ENCODE measurements at places on chromosomes 6 and 20. TPM values are rescaled to one million over a fixed set of nuclear protein-coding genes. Genes with fewer than 3 reads are reported as not detected.
A peak's percentile ranks its signal among the peaks of the same experiment; 100 is the strongest.

GRCh38 chr6:170452767-170453545, 100.2 kb downstream of the PSMB1 start:
- no peak for DNase-seq

- no peak for DNase-seq
Measured at GRCh38 chr6:16049168-16049567, 79.7 kb upstream of the MYLIP start.

GRCh38 chr20:43969501-43970182, 55.0 kb downstream of the TOX2 start:
- DNase-seq = no peak

DNA sequence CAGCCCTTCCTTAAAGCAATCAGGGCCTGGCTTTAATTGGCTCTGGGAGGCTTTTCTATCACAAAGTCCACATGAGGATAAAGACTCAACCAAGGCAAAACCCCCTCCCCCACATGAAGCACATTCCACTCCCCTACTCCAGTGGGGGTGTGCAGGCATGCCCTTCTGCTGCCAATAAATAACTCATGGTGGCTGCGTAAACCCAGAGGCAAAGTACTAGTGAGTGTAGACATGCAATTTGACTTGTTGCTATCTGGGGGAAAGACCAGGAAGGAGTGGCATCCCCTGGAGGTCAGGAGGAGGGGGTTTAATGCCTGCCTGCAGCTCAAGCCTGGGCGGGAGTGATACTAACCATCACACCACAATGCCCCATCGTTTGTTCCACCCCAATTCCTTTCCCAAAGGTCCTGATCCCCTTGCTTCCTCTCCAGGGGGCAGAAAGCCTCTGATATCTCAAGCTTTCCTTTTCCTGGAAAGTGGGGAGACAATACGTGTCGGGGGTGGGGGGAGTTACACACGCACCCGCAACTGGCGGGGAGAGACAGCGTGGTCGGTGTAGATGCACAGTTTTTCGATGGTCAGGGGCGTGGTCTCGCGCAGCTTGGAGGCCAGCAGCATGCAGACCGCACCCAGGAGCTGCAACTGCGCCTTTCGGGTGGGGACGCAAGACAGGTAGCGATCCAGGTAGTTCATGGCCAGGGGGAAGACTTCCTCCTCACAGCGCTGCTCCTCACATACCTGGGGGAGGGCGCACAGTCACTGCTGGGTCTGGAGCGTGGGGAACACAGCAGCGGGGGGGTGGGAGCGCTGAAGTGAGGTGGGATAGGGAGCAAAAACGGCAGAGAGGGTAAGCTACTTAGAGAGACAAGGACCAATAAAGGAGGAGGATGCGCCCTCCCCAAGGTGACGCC, 1.5 kb downstream of the CCND3 start:
- no peak for DNase-seq

DNA sequence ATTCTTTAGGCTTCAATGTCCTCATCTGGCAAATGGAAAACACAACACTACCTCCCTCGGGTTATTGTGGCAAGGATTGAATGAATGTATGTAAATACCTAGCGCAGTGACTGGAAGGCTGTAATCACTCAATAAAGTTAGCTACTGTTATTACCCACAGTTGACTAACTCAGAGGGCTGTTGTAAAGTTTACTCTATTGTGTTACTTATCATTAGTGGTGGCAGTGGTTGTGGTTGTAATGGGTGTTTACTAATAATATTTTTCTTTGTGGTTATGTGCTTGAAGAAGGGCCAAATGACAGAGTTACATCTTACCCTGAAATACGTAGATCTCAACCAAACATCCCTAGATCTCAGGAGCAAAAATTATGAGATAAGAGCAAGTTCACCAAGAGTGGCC, 42.0 kb upstream of the PXDC1 start:
- DNase-seq = no peak

- DNase-seq = no peak
Measured at GRCh38 chr6:21085211-21085610, 508.3 kb upstream of the SOX4 start.

DNA sequence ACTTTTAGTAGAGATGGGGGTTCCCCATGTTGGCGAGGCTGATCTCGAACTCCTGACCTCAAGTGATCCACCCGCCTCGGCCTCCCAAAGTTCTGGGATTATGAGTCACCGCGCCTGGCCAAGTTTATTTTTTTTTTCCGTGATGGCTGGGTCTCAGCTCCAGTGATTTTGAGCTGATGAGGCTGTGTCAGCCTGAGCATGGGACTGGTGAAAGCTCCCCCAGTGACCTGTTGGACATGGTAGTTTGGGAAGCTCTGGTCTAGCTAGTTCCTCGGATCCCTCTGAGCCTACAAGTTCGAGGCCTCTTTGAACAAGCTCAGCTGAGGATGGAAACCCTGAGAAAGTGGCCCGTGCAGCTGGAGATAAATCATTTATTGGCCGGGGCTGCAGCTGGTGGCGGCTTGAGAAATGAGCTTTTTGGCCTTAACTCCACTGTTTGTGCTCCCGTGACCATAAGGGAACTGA, 126.8 kb downstream of the SNX5 start:
- no peak for DNase-seq

DNA sequence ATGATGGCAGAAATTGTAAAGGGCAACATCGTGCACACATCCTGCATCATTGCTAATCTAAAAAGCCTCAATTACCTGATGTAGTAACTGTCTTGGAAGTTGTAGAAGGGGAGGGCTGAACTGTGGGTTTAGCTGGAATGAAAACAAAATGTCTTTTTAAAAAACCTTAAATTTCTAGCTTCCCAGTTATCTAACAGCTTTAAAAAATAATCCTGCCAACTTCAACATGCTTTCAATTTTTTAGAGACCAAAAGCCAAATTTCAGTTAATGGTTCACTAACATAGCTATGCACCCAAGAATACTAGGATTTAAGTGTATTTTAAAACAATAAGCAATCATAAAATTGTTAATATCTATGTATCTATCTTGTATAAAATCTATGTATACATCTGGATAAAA, 11.9 kb downstream of the CD164 start:
- DNase-seq = no peak

DNA sequence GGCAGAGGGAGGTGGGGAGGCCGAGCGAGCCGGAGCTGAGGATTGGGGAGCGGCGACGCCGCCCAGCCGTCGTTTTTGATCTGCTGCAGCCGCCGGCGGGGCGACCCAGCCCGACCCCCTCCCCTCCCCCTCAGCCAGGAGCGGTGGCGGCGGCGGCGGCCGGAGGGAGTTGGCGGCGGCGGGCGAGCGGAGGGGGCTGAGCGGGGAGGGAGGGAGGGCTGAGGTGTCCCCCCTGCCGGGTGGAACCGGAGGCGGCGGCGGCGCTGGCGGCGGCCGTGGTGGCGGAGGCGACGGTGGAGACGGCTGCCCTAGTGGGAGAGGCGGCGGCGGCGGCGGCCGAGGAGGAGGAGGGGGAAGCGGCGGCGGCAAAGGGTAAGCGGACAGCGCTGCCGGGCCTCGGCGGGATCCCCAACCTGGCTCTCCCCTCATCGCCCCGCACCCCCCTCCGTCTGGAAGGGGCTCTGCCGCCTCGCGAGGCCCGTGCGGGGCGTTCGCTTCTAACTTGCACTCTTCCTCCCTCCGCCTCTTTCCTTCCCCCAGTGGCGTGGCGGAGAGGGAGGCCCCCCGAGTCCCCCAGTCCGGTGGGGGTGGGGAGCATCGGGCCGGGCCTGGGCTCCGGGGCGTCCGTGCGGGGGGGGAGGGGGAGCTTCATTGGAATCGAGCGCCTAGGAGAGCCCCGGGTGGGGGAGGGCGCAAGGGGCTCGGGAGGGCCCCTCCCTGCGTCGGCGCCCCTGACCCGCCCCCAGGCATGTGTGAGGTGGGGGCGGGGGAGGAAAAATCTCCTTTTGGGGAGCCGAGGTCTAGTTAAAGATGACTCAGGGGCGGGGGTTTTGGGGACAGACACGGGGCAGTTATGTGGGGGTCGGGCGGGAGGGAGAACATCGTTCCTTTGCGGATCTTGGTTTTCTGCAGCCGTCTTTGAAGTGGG, at the start of gene TAB2:
TAB2 (plus strand) TSS at position 69 of the 928 bp plus-strand sequence. CDS start 52,286 bp downstream, outside the sequence.
- peak; percentile 77 for DNase-seq

DNA sequence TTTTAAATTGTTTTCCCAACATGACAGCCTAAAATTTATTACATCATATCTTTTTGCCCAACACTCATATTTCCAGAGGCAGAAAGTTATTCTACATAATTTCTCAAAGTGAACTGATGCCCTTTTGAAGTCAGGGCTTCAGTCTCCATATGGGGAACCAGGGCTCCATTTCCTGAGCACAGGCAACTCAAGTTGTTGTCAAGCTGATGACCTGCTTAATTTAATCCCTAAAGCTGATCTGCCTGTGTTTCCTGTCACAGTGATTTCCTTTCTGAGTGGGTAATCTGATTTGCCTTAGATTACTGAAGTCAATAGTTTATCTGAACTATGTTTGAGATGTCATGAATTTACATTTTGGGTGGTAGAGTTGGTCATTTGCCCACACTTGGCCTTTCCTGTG, 932.1 kb upstream of the MANEA start:
- no peak for DNase-seq

DNA sequence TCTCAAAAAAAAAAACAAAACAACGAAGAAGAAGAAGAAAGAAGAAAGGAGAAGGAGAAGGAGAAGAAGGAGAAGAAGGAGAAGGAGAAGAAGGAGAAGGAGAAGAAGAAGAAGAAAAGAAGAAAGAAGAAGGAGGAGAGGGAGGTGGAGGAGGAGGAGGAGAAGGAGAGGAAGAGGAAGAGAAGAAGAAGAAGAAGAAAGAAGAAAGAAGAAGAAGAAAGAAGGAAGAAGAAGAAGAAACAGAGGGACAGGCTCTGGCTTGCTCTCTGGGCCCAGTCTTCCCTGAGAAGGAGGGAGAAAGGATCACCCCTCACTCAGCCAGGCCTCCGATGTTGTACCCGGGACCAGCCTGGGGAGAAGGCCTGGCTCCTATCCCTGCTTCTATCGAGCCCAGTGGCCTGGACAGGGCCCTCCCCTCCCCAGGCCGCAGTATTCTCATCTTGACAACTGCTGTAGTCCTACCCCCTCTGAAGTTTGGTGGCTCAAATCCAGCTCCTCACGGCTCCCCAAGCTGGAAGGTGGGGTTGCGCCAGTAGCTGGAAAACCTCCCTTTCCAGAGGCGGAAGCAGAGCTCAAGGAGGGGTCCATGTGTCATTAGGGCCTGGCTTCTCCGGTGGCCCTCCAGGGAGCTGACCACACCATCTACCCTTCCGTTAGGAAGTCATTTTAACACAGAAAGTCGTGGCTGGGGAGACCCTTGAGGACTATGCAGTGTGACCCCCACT, 18.9 kb downstream of the C6orf132 start:
- DNase-seq = peak; percentile 39

DNA sequence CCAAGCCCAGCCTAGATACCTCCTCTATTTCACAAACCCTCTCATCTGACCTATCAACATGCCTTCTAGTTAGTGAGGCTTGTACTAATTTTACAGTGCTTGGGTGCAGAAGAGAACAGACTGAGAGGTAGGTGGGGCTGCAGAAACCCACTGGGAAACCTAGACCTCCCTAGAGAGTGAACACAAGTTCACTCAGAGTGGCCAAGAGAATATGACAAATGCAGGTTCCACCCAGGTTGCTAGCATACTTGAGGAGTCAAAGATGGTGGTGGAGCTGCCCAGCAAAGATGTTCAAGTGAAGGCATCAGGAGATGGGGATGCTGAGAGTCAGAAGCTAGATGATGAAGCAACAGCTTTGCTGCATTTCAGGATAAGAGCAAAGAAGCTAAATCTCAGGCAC, 337.0 kb downstream of the PTPRT start:
- DNase-seq = no peak

DNA sequence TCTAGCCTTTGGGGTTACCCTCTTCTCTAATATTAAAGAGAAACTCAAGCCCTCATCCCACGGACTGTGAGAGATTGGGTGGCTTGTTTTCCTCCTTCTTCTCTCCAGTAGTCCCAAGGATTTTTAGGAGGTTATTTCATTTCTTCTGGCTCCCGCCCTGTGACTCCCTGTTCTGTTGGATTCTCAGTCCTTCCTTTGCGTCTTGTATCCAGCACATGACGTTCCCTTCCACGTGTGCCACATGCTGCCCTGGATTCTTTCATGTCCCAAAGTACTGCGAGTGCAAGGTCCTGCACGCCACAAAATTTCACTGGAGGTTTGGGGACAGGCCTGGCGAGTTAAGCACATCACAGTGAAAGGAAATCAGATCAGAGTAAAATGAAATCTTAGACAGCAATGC, 213.4 kb downstream of the PACRG start:
- DNase-seq = no peak

DNA sequence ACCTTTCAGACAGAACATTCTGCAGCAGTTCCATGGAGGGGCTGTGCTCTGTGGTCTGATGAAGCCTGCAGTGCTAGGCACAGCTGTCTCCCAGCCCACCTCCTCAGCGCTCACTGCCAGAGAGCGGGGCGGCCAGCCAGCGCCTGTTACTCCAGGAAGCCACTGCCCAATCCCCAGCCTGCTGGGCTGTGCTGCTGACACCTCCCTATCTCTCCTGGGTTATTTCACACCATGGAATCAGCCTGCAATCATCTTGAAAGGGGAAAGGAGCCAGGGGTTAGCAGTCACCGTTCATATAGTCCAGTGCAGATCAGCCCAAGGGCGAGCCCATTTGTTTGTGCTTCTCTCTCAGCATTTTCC, 46.3 kb upstream of the NHSL1 start:
- peak; percentile 90 for DNase-seq

- DNase-seq = no peak
Measured at GRCh38 chr6:111205502-111205901, 118.2 kb downstream of the SLC16A10 start.

Gene SCRT2
- total RNA-seq = not detected

Gene SCUBE3
- total RNA-seq = 10.3 TPM

Gene ETV7
- total RNA-seq = 0.38 TPM

Gene B3GAT2
- not detected for total RNA-seq

Gene HLA-DOB
- total RNA-seq = not detected

Gene FOXS1
- 0.89 TPM for total RNA-seq

Gene ZNF165
- total RNA-seq = 0.35 TPM

Gene PRR18
- 0.11 TPM for total RNA-seq

Gene HLA-DRB5
- total RNA-seq = 21.2 TPM

Gene EYA4
- 19.5 TPM for total RNA-seq

Gene ADGRF5
- total RNA-seq = 48.0 TPM

Gene ADGRG6
- 2.9 TPM for total RNA-seq

Gene ZDHHC14
- total RNA-seq = 12.7 TPM

All from Right ventricle myocardium inferior (tissue), 1 donor.